ENCODE measurements at places on chromosomes 1 and 21.

DNA sequence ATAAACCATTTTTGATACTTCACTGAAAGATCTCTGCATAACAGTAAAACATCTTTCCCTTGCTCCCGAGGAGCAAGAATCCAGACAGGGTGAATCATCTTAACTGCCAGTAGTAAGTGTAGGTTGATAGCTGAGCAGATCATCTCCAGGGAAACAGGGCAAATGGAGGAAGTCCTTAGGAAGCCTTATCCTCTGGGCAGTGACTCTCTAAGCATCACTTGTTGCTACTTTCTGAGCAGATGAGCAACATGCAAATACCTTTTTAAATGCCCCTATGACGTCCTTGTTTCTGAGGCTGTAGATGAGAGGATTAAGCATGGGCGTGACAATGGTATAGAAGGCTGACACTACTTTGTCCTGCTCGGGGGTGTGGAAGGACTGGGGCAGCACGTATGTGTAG lies 8.9 kb downstream of the OR2T11 start:
- no peak for DNase-seq

DNA sequence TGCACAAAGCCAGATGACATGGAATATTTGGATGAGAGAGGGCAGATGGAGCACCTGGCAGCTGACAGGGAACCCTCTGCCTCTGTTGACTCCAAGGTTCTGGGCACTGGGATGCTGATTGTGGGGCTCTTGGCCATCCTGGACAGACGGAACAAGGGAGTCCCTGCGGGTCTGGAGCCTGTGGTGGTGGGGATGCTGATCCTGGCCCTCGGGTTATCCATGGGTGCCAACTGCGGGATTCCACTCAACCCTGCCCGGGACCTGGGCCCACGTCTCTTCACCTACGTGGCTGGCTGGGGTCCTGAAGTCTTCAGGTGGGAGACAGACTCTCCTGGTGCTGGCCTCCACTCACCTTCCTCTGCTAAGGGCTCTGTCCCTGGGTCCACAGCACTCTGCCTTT lies 1.8 kb upstream of the ATP8B2 start:
- DNase-seq: no peak

- no peak for DNase-seq
These were observed 3.4 kb downstream of the SH2D2A start for GRCh38 chr1:156813298-156813697.

DNA sequence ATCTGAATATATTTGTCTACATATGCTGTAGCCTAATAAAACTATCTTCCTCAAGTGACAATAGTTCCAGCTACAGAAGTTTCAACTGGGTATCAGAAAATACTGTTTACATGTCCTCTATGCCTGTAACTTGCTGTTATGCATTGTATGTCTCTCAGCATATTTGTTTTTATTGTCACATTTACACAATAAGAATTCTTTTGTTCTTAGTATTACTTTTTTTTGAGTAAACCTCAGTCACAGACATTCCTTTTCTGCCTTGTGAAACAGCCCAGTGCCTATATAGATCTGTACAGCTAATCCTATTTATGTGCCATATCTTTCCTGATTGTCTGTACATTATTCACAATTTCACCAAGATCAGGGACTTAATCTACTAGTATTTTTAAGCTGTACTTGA lies 565.2 kb downstream of the NEGR1 start:
- DNase-seq: no peak

- peak; percentile 35 for DNase-seq
These were observed 14.8 kb upstream of the NCMAP start for GRCh38 chr1:24540906-24541710.

DNA sequence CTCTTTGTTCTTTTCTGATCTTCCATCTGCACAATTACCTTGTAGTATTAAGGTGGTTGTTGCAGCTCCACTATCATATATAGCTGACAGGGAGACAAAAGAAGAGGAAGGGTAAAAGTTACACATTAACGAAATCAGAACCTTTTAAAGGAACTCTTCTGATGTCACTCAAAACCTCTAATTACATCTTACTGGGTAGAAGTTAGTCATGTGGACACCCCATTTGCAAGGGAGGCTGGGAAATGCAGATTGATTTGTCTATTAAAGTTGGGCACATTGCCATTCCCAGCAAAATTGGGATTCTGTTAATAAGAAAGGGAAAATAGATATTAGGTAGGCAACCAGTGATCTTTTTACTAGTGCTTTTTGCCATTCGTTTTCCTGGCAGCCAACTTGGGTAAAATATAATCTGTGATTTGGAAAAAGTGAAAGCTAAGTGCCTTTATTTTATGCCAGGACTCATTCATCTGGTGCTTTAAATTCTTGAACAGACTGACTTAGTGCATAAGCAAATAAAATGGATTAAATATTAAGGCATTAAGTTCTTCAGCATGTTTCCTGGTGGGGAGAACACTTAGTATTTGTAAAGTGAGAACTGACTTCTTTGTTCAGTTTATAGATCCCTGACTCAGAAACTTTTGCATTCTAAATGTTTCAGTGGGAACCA lies 71.3 kb downstream of the DNM3 start:
- DNase-seq: no peak

GRCh38 chr1:25544243-25544764 lies 898 bp downstream of the LDLRAP1 start:
- no peak for DNase-seq

- no peak for DNase-seq
These were observed 150.9 kb downstream of the PRDM16 start for GRCh38 chr1:3219791-3220467.

GRCh38 chr1:24317956-24318614 lies 1.1 kb upstream of the GRHL3 start:
- DNase-seq: no peak

DNA sequence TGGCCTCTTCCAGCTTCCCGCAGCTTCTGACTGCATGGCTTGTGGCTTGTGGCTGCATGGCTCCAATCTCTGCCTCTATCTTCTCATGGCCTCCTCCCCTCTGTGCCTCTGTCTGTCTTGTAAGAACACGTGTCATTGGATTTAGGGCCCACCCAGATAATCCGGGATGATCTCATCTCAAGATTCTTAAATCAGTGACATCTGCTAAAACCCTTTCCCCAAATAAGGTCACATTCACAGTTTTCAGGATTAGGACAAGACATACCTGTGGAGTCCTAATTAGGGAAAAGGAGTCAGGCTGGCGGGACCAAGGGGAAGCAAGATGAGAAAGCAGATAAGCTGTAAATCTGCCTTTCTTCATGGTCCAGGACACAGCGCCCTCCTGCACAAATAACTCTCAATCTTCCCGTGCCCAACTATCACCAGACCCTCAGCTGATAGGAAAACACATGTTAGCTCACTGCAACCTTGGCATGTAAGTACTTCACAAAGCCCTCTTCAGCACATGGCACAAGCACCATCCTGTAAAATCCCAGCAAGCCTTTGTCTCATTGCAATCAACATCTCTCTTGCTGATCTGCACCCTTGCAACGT lies 82.2 kb downstream of the SPSB1 start:
- no peak for DNase-seq

DNA sequence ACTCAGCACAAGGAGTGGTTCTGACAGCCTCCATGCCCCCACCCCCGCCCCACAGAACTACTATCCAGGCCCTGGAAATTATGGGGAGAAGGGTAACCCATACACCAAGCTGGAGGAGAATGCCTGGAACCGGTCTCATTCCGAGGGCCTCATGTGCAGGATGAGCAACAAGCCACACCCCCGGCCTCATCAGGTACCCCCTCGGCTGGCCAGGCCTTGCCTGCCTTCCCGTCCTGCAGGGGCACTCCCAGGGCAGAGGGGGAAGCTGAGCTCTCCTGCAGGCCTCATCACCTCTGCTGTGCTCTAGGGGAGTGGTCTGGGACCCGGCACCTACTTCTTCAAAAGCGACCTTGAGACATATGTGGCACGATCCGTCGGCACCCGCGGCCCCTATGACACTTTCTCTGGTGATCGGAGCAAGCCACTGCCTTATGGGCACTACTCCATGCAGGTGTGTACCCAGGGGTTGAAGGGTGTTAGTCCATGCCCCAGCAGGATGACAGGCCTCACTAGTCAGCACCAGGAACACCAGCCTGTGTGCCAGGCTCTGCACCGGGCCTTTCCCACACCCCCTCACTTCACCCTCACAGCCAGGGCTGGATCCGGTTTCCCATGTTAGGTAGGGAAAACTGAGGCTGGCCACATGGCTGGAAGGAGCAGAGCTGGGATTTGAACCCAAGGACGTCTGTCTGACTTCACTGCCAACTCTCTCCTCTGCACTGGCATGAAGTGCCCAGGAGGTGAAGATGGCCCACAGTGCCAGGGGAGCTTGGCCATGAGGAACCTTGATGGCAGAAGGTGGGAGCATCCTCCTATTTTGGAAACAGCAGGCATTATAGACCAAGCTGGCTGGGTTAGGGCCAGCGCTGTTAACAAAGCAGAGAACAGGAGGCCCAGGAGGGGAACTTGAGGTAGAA lies 10.9 kb upstream of the TTC22 start:
- no peak for DNase-seq

DNA sequence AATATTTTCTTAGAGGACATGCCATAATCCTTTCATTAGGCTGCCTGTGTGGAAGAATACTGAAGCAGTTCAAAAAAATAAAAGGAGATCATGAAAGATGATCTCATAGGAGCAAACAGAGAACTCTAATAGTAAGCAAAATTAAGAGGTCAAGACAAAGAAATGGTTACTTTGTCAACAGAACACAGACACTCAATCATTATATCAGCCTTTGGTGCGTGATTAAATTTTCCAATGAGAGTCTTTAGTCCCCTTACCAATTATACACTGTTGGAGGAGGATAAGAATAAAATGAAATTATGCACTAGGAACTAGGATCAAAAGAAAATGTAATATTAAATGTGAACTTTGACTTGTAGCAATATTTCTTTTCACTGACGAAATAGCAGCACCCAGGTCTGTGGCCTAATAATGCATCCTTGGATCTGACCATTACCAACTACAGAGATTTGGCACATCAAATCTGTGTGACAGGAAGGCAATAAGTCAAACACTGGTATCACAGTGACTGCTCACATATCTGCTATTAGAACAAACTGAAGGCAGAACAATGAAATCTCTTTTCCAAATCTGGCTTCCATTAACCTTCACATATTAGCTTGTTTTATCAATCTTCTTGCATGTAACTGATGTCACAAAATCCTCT lies 1812.9 kb downstream of the PLA2G4A start:
- no peak for DNase-seq

- no peak for DNase-seq
These were observed 603.0 kb downstream of the MATN1 start for GRCh38 chr1:30120245-30121000.

DNA sequence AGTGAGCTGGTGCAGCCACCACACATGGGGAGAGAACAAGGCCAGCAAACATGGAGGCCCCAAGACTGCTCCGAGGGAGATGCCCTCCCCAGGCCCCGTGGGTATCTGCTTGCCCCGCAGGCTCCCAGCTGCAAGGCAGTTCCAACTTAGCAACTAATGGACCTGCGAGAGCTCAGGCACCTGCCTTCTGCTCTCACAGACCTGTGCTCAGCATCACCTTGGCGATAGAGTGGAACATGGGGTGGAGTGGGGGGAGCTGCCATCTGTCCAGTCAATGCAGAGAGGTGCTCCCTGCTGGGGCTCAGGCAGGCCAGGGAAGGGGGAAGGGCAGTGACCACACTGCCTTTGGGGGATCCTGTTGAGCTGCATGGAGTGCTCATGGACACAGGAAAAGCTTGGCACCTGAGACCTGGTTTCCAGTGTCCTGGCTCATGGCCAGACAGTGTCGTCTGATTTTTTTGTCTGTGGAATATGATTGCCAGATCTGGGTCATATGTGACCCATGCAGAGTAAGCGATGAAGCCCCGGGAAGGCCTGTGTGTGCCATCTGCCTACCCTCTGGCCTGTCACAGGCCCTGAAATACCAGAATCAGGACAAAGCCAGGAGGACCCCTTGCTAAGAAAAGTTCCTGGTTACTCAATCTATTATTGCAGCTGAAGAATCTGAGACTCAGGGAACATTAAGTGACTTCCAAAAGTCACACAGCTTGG lies 39.9 kb upstream of the TENT5C start:
- DNase-seq: no peak

DNA sequence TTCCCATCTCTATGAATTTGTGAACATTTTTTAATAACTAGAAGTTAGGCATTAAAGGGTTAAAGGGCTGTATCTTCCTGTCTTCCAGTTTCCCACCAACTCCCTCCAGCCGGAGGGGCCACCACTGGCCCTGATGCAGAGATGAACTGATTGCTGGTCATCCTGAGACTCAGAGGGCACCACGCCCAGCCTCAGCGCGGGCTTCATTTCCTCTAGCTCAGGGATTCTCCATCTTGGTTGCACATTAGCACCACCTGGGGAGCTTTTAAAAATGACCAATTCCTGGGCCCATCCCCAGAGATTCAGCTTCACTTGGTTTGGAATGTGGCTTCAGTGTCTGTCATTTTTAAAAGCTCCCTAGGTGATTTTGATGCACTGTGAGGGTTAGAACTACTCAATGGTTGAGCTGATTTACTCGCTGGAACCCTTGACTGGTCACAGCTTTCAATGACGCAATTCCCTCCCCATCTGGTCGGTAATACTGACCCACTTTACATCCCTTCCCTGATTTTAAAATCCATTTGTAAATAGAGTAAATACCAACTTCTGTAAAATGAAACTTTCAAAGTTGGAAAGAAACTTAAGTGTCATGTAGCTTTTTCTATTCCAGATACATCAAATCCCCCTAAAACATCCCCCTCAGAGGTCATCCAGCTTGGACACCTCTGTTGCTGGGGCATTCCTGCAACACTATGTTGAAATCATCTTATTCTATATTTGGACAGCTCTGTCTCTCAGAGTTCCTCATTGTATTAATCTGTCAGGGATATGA lies 5.1 kb downstream of the NAV1 start:
- DNase-seq: no peak

DNA sequence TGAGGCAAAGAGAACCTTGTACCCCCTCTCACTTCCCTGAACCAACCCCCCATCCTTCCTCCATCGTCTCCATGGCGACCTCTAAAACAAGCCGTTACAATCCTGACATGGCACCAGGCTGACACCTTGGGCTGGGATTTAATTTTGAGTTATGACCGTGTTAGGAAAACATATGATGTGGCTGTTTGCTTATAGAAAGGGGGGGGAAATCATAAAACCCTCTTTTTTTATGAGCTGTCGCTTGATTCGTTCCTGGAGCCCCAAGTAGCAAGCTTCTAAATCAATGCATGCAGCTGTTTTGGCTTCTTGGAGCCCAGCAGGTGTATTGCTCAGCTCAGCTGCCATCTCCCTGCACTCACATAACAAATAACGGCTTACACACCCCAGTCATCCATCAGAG lies 301.2 kb upstream of the SPAG17 start:
- DNase-seq: no peak

- DNase-seq: no peak
These were observed 428.4 kb upstream of the B3GALT2 start for GRCh38 chr1:193614817-193615216.

- no peak for DNase-seq
These were observed 205.2 kb downstream of the HS2ST1 start for GRCh38 chr1:87119541-87120140.

- DNase-seq: no peak
These were observed 2.1 kb downstream of the KLHDC7A start for GRCh38 chr1:18482721-18483425.

- DNase-seq: no peak
These were observed at the start of gene SYNC for GRCh38 chr1:32702599-32703478. Gene SYNC (minus strand): TSS chr1:32702770. CDS start chr1:32702660, 110 bp downstream.

- DNase-seq: no peak
These were observed 36.6 kb downstream of the GJA5 start for GRCh38 chr1:147723691-147724323.

- no peak for DNase-seq
These were observed 146.5 kb downstream of the PDE4B start for GRCh38 chr1:65939191-65939590.
